Stimulated activated CD4-positive, alpha-beta T cell treated with anti-CD3 and anti-CD28 coated beads, Interleukin-12 subunit alpha, Interleukin-12 subunit beta, amount 100 ng/mL, for 48 hours (primary cell): ENCODE measurements at places on chromosomes 13 and 19.

DNA sequence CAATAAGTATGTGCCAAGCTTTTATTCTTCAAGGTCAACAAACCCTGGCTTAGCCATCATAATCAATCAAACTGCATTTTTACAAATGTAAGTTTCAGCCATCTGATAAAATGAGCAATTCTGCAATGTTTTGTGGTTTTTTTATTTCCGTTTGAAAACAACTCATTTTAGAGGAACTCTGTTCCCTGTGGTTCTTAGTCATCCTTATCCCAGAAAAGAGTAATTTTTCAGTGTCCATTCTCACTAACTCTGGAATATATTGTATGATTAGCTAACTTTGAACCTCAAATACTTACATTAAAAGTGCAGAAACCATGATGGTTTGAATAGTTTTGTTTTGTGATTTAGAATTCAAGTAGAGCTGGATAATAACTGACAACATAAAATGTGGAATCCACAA, 87.6 kb downstream of the IRS2 start:
- no peak for DNase-seq

GRCh38 chr13:113960276-113960948, 13.5 kb downstream of the C13orf46 start:
- DNase-seq = no peak

GRCh38 chr13:65613004-65613403, 1617.1 kb downstream of the PCDH9 start:
- no peak for DNase-seq

- no peak for DNase-seq
Observed at GRCh38 chr13:22599156-22599555, 581.6 kb upstream of the SGCG start.
